GM23338 (cell line): ENCODE measurements at places on chromosomes 16 and 17.

- peak; percentile 82 for DNase-seq
Measured at GRCh38 chr17:48624544-48625494, 1.3 kb downstream of the HOXB9 start.

- no peak for DNase-seq
Measured at GRCh38 chr17:29595943-29596774, 3.2 kb downstream of the ANKRD13B start.

DNA sequence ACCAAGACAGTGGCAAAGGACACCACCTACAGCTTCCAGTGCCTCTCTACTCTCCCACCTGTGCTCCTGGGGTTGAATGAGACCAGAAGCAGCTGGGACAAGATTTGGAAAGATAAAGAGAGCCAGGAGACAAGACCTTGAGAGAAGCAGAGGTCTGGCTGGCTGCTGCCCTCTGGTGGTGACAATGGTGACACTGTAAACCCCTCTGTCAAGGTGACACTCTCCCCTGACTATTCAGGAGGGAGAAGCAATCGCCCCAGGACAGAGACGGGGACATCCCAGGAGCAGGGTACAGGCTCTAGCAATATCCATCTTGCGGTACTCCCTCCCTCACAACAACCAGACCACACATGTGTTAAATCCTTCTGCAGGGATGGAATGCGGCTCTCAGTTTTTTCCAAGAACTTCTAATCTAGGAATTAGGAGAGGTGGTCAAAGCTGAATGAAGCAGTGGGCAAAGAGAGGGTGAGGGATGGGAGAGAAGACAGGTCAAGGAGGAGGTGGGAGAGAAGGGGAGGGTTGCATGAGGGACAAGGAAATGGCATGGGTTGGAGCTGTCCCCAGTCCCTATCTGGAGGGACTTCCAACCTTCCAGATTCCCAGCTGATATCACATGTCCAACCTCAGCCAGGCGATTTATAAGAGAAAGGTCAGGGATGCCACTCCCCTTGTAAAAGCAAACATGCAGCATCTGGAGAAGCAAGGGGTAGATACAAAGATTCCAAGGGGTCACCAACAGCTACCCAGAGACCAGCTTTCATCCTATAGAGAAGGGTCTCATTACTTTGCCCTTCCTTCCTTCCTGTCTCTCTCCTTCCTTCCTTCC, 2.9 kb downstream of the PHOSPHO1 start:
- peak; percentile 88 for DNase-seq

- no peak for DNase-seq
Measured at GRCh38 chr17:4898927-4899326, 409 bp upstream of the C17orf107 start.

GRCh38 chr17:45949755-45950320, 49.2 kb upstream of the STH start:
- no peak for DNase-seq

- DNase-seq: no peak
Measured at GRCh38 chr17:3762922-3763776, 37.8 kb downstream of the ITGAE start.

DNA sequence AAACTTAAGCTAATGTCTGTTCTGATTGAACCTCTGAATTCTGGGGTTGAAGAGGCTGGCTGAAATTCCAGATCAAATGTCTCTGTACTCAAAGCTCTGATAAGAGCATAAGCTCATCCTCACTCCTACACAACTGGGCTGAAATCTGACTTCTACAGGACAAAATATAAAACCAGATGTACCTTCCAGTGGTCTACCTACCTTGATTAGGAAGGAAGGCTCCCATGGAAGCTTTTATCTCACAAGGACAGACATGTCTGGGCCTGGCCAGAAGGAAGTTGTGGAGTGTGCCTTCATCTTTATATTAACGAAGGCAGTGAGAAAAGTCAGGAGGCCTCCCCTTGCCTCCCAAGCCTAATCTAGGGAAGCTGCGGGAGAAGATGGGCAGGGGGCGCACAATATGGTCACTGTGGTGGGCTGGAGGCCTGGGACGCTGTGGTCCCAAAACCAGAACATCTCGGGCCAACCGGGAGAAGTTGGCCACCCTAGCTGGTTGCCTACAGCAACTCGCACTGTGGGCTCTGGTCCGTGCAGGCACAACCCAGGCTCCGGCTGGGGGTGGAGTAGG, 55.6 kb upstream of the LRRC37A3 start:
- no peak for DNase-seq

DNA sequence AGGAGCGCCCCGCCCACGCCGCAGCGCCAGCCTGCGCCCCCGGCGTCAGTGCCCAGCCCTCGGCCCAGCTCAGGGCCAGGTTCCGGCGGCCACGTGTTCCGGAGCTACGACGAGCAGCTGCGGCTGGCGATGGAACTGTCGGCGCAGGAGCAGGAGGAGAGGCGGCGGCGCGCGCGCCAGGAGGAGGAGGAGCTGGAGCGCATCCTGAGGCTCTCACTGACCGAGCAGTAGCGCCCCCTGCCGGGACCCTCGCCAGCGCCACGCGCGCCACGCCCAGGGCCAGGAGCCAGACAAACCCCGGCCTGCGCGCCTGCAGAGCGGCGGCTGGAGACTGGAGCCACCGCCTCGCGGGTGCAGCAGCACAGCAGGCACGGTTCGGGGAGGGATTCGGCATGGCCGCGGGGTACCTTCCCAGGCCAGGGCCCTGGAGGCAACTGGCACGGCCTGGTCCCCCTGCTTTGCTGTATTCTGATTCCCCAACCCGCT, 9.3 kb downstream of the CORO6 start:
- peak; percentile 96 for DNase-seq

- DNase-seq: no peak
Measured at GRCh38 chr17:41004397-41004796, 4.5 kb downstream of the KRTAP3-1 start.

GRCh38 chr17:59389066-59389465, 57.6 kb downstream of the YPEL2 start:
- DNase-seq: no peak

- peak; percentile 93 for DNase-seq
Measured at GRCh38 chr17:82153745-82154375, 55.8 kb upstream of the FASN start.

DNA sequence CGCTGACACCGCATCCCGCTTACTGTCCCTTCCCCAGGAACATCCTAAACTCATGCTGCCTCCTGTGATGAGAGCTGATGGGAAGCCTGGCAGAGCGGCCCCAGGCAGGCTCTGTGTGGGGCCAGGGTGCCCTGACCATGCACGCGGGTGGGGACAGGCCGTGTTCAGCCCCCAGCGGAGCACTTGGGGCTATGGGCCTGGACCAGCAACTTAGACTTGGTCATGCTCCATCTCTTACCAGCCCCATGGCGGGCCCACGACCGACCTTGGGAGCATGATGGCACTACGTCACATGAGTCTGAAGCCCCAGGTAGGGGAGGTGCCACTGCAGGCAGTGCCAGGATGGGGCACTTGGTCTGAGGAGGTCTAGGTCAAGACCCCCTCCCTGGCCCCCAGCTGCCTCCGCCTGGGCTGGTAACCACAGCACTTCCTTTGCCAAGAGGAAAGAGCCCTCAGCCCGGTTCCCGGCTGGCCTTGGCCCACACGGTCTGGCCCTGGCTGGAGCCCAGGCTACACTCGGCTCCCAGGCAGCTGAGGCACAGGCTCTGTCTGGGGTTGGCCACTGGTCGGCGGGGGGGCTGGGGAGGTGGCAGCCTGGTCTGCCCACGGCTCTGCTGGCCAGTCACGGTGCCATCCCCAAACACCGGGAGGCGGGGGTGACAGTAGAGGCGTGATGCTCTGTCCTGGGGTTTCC, 25.7 kb downstream of the BAHCC1 start:
- no peak for DNase-seq

- no peak for DNase-seq
Measured at GRCh38 chr17:41519501-41520224, 973 bp upstream of the KRT15 start.

DNA sequence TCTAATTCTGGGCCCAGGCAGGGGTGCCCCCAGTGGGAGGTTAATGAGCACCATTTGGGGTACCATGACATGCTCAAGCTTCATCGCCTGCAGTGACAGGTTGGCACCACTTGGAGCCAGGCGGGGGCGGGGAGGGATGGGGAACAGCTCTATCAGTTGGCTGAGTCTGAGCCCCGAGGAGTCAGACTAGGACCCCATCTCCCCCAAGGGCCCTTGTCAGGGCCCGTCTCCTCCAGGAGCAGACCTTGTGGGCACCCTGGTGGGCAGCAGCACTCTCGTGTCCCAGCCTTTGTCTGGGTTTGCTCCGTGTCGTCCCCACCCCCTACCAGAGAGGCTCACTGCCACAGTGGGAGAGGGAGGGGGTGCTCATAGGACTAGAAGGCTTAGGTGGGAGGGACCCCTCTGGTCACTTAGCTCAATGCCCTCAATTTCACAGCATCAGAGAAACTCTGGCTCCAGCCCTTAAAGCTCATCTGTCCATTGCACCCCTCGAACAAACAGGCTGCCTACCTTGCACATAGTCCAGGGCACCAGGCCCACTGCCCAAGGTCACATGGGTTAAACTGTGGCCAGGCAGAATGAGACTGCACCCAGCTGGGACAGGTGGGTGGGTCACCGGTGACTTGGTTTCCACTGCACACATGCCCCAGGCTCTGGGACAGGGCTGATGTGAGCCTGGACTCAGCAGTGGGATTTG, 4.1 kb downstream of the PPP1R9B start:
- no peak for DNase-seq

GRCh38 chr16:8955828-8956227, 7.9 kb downstream of the USP7 start:
- no peak for DNase-seq

DNA sequence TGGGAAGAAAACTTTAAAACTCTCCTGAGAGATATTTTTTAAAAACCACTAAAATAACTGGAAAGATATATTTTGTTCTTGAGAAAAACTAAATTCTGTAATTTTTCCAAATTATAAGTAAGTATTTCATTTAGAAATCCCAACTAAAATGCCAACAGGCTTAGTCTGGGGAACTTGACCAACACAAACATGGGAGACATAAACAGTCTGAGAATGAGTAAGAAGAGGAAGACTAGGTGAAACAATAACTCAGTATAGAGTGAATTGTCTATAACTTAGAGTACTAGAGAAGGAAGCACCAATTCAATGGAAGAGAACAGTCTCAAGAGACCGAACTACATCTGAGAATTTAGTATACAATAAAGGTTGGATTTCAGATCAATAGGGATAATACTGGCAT, 2.9 kb downstream of the CMTM1 start:
- no peak for DNase-seq

DNA sequence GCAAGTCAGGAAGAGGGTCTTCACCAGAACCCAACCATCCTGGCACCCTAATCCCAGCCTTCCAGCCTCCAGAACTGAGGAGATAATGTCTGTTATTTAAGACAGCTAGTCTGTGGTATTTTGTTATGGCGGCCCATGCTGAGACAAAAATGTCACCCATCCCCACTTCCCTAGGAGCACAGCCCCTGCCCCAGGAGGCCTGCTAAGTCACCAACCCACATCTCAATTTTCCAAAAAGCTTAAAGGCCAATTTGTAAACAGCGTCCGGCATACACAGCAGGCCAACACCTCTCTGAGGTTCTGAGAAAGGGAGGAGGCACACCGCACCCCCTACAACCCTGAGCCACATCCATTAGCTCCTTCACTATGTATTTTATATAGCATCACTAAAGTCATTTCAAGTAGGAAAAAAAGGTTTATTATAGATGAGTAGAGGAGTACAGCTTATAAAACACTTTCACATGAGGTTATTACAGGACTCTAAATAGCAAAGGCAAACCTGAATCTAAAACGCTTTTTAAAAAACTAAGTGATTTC, 6.9 kb downstream of the TMEM170A start:
- DNase-seq: no peak

- DNase-seq: no peak
Measured at GRCh38 chr16:12958366-12958765, 57.0 kb downstream of the SHISA9 start.

GRCh38 chr17:27493088-27493487, 36.8 kb downstream of the KSR1 start:
- DNase-seq: no peak

DNA sequence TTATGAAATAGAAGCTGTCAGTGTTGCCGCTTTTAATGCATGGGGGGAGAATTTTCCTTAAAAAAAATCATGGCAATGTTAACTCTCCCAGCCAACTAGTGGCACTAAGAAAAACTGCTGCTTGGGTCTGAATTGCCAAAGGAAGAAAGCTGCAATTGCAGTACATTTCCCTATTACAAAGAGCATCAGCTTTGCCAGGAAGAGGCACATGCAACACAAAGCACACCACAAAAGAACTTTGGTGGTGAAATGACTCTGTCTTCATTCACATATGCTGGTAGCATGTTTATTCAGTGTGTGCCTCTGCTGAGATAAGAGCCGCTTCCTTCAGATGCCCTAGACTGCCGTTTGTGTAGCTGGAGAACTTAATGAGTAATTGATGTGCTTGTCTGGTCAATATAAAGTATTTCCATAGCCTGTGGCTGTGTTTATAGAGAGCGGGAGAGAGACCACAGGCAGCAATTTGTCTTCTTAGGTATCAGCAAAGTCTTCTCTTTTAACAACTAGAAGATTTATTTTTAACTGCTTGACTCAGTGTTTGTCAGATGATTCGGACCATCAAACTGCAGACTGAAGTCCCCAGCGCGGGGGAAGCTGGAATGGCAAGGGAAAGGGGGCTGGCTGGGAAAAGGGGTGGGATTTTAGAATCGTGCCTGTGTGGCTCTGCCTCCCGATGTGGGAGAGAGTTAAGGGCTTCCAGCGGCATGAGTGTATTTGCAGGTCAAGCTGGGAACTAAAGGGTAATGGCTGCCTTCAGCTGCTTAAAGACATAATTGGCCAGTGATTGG, 115.1 kb downstream of the MRTFB start:
- DNase-seq: peak; percentile 71

GRCh38 chr17:63984236-63984635, 11.5 kb upstream of the SCN4A start:
- no peak for DNase-seq

GRCh38 chr16:81367821-81368220, 53.1 kb downstream of the GAN start:
- no peak for DNase-seq

- peak; percentile 90 for DNase-seq
Measured at GRCh38 chr16:67883872-67884261, 818 bp upstream of the NRN1L start.

DNA sequence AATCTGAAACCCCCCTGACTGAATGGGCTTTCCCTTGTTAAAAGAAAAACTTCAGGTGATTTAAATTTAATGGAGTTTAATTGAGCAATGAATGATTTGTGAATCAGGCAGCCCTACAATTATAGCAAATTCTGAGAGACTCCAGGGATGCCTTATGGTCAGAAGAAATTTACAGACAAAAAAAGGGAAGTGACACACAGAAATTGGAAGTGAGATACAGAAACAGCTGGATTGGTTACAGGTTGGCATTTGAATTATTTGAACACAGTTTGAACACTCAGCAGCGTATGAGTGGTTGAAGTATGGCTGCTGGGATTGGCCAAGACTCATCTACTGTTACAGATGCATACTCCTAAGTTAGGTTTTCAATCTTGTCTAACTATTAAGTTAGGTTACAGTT, 19.0 kb upstream of the CPHXL start:
- DNase-seq: no peak

- DNase-seq: peak; percentile 50
Measured at GRCh38 chr17:1112875-1113274, 66.9 kb downstream of the ABR start.

- peak; percentile 96 for DNase-seq
Measured at GRCh38 chr16:30409125-30410060, 2.0 kb downstream of the ZNF771 start.
